Activated naive CD4-positive, alpha-beta T cell treated with anti-CD3 and anti-CD28 coated beads, Interleukin-2, amount 50 U/mL, for 16 hours (primary cell): ENCODE measurements at places on chromosomes 5 and 9.

DNA sequence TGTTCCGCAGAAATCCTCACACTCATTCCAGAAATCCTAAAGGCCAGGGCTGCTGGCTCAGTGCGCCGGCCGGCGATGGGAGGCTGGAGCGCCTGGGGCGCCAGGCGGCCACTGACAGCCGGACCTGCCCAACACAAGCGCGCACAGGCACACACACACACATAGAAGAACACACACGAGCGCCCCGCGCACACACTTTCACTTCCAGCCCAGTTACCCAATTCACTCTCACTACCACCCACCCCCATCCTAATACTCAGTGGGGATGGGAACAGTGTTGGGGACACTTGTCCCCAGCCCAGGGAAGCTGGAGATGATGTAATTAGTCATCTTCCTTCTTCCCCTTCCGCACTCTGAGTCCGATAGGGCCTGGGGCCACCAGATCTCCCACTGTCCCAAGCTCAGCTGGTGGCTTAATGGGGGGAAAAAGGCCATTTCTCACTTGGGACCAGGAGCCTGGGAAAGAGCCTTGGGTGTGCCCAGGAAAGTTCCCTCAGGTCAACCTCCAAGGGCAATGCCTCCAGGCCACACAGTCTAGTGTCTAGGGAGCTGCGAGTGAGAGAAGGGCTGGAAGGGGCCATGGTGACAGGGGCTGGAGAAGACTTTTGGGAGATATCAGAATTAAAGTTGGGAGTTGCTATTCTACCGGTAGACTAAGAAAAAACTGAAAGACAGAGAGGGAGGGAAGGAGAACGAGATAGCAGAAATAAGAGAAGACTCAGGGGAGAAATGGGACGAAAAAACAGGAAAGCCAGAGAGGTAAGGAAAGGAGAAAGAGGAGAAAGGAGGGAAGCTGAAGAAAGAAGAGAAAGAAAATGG, 1.7 kb downstream of the EBF1 start:
- no peak for DNase-seq

DNA sequence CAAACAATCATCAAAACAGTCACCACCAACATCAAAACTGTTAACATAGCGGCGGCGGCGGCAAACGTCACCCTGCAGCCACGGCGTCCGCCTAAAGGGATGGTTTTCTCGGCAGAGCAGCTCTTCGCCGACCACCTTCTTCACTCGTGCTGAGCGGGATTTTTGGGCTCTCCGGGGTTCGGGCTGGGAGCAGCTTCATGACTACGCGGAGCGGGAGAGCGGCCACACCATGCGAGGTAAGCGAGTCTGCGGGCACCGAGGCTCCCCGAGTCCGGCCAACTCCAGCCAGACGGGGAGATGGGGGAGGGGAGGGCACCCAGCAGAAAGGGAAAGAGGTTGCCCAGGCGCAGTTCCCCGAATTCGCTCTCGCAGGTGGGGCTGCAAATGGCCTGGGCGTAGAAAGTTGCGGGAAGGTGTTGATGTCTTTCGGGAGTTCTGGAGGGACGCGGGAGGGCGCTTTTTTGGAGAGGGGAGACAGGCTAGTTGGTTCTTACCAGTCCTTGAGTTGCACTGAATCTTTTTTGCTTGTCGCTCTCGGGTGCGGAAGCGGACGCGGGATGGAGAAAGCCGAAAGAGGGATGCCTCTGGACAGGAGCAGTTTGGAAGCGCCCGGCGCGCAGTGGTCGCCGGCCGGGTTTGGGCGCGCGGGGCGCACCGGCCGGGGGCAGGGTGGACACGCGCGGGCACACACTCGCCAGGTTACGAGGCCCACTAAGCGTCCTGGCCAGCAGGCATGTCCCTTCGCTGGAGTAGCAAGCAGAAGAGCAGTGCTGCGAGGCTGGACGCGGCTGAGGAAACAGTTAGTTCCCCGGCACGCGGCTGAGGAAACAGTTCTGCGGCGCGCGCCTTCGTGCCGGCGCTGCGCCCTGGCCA, 849 bp downstream of the RORB start:
- DNase-seq = no peak

GRCh38 chr5:120082316-120083068, 381.6 kb upstream of the PRR16 start:
- no peak for DNase-seq

DNA sequence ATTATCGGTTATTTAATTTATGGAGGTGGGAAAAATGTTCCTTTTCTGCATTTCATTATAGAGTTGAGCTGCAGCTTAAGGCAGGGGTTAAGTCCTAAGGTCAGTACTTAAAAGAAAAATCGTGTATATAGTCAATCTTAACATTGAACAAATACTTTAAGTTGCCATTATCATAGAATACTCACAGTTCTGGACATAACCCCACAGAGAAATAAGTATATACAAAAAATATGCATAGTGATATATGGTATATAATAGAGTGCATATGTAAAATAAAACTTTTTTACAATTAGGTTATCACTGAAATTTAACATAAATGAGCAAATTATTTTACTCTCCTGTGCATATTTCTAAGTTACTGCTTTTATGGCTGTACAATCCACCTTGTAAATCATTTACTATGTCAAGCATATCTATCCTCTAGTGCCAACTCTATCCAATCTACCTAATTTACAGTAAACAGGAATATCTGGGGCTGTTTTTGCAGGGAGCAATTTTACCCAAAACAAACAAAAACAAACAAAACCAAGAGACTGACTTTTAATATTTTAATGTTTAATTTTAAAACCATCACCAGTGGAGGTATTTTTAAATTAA, 28.8 kb downstream of the TTC39B start:
- no peak for DNase-seq

- no peak for DNase-seq
Observed at GRCh38 chr5:169732841-169733240, 95.8 kb downstream of the DOCK2 start.

DNA sequence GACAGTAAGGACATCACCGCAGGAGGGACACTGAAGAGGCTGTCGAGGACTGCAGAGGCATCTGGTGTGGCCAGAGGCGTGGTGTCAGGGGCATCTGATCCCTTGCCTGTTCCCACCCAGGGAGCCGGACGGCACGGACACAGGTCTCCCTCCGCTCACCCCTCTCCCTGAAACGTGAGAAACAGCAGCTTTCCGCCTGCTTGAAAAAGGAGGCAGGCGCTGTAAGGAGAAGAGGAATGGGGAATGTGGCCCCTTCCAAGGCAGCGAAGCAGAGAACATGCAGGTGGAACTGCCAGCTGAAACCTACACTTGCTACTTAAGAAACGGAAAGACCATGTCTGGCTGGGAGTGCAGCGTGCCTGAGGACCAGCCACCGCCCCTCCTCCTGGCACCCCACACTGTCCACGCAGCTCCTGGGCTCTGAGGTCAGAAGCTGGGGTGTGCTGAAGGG, 176.2 kb downstream of the GAPVD1 start:
- no peak for DNase-seq

GRCh38 chr5:169162407-169162806, 138.5 kb downstream of the SLIT3 start:
- DNase-seq = no peak

- no peak for DNase-seq
Observed at GRCh38 chr5:72441862-72442540, 65.2 kb downstream of the ZNF366 start.

- no peak for DNase-seq
Observed at GRCh38 chr9:130264414-130265350, 878 bp upstream of the HMCN2 start.

DNA sequence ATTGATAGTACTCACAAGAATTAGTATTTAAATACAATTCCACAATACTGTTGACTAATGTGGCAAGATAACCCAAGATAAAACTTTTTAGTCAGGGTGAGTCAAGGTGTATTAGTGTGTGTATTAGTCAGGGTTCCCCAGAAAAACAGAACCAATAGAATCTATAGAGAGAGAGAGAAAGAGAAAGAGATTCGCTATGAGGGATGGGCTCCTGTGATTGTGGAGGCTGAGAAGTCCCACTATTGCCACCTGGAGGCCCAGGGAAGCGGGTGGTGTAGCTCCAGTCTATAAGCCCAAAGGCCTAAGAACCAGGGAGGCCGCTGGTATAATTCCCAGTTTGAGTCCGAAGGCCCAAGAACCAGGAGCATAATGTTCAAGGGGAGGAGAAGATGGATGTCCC, 10.0 kb upstream of the SHISAL2B start:
- DNase-seq = no peak

DNA sequence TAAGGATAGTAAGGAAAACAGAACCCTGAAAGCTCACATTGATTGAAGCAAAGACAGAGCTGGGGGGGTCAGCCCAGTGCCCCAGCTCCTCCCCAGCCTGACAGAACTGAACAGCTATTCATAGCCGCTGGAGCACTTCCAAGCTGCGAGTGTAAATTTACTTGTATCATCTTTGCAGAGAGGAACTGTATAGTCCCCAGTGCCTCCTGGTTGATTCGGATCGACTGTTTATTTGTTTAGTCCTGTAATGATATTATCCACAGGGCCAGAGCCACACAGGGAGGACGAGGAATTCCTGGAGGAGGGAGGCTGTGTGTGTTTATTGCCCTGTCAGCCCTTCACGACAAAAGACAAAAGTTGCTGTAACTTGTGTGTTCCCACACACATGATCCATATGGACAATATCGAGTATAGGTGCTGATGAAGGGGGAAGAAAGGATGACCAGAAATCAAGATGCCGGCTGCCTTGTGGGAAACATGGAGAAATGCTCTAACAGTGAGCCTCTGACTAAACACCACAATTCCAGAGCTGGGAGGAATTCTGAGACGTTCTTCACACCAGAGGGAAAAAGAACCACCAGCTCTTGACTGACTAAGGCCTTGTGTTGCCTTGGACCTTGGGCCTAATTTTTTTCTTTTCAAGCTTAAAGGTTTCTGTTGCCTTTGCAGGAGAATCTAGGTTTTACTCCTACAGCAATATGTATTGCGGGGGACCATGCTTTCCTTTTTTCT, 31.1 kb downstream of the FOXD1 start:
- DNase-seq = no peak

DNA sequence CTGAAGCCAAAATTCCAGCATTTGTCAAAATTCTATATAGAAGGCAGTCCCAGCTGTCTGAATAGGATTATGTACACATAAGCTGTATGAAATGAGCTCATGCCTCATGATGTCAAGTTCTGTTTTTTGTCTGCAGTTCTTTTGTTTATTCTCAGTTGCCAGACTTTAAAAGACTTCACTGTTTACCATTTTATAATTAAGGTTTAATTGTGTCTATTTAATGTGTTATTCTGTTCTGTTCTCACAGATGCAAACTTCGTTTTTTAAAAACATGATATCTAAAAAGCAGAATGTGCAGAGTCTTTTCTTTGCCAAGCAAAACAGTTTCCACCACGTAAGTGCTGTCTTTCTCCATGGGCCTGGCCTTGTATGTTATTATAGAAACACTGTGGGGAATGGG, 31.1 kb downstream of the ERAP1 start:
- DNase-seq = no peak

- DNase-seq = no peak
Observed at GRCh38 chr9:129523943-129524581, 96.8 kb downstream of the C9orf50 start.

DNA sequence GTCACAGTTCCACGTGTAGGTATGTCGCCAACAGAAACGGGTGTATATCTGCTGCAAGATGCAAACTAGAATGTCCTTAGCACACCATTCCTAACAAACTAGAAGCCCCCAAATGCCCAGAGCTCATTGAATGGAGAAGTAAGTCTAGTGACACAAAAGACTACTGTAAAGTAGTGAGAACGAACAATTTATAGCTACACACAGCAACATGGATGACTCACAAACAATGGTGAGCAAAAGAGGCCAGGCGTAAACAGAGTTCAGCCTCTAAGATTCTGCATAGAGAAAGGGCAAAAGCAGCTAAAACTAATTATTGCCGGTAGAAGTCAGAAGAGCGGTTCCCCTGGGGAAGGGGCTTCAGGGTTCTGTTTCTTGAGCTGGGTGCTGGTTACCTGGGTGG, 74.7 kb downstream of the AMBP start:
- no peak for DNase-seq

- no peak for DNase-seq
Observed at GRCh38 chr5:150603052-150603451, 37.4 kb upstream of the SYNPO start.

DNA sequence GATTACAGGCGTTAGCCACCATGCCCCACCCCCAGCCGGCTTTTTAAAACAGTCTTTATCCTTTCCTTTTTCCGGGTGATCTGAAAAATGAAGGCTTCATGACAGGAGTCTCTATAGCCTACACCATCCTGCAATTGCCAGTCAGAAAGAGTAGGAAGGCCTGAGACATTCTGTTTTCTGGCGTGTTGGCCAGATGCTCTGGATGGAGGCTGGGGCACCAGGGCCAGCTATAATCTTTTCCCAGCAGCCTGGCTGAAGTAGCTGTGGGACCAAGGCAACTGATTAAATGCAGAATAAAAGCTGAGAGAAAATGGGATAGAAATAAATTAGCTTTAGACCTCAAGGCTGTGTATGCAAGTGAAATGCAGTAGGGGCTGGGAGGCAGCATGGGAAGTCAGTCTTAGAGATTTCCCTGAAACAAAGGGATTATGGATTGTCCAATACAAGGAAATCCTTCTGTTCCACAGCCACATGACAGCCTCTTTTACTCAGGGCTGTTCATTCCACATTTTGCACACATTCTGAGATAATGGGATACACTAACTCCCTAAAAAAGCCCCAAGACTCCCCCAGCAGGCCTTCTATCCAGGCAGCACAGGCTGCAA, 116.0 kb upstream of the LRRTM2 start:
- no peak for DNase-seq

GRCh38 chr5:9265441-9266287, 280.2 kb downstream of the SEMA5A start:
- no peak for DNase-seq

DNA sequence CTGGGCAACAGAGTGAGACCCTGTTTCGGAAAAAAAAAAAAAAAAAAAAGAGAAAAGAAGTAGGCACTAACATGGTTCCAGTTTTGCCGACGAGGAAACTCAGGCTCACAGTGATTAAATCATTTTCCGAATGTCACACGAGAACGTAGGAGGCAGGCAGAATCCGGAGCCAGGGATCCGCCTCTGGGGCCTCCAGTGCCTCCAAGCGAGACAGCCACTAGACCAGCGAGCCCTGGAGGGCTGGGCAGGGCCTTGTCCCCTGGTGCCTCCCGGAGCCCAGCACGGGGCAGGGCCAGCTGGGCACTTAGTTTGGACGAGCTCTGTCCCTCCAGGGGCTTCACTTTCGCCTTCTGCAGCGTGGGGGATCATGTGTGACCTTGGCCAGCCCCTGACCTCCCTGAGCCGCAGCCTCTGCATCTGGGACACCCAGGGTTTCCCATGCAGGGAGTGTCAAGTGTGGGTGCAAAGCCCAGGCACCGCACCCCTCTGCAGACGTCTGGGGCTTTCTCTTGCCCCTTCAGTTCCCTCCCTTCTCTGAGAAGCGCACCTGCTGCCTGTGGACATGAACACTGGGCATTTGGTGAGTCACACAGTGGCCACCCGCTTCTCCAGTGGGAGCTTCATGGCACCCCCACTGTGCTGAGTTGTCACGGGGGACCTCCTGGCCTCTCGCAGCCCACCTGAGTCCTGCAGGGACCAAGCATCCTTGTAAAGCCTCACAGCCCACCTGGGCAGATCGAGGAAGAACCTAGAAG, 80.3 kb downstream of the RXRA start:
- no peak for DNase-seq
